ENCODE measurements at places on chromosomes 4 and X.

DNA sequence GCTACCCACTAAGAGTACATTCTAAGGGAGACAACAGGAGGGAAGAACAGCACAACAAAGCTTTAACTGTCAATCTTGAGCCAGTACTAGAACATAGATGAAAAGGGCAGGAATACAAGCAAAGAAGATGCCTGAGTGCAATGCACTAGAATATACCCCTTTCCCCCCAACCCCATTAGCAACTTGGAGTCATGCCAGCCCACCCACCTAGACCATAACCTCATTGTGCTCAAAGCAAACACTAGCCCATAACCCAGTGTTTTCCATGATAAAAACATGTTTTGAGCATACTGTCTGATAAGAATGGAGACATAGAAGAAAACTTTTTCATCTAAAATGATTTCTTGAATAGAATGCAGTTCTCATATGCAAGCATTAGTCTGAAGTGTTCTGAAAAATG lies 183.2 kb downstream of the RAP1GDS1 start:
- DNase-seq, result no peak

- no peak for DNase-seq
Observed at GRCh38 chr4:108130955-108131354, 37.8 kb downstream of the LEF1 start.

DNA sequence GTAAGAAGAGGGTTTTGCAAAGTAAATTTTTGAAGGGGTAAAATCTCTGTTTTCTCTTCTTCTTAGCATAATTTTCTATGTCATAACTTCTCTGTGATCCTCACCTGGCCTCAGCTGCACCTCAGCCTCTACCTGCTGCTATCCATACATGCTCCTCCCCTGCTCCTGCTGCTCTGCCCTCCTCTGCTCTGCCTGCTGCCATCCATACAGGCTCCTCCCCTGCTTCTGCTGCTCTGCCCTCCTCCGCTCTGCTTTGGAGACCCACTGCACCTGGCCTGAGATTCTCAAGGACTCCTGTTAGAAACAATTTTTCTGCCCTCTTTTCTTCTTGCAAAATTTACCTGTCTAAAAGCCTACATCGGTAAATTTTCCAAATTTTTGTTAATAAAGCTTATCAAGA lies 388.6 kb upstream of the PITX2 start:
- DNase-seq, result no peak

DNA sequence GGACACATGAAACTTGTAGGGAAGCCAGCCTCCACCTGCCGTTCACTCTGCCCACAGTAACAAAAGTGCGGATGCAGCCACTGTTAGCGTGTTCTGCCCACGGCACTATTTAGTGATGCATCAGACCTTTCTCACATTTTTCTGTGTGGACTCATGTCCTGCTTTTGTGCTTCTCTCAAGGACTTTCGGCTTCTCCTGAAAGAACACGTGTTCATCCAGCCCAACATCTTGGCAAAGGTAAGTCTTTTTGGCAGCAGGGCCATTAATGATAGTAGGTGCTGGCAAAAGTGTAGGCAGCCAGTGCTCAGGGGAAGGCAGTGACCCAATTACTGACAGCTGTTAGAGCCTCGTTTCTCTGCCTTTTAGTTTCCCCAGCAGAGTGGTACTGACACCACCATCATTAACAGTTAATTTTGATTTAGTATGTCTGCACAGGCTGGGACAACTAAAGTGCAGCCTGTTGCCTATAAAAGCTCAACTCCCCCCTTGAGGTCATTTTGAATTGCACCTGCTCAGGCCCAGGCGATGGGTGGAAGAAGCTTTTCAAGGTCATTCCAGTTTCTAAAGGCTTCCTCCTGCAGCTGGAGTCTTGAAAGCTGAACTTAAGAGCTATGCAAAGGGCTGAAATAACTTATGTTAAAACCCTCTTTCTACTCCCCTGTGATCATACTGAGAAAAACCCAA lies 54.5 kb upstream of the HPSE start:
- DNase-seq, result no peak

DNA sequence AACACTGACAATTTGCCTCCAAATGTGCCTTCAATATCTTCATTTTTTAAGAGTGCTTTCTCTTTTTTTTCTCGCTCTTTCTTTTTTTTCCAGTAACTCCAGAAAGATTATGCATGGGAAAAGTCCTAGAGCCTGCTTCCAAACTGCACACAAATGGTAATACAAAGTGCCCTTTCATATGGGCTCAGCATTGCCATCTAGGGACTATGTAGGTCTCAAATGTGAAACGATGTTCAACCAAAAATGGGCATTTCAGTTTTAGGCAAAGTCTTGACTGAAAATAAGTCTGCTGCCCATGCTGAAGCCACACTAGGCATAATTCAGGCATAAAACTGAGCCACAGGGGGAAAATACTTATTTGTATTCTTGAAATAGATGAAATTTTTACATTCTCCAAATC lies 65.6 kb downstream of the SYNPO2 start:
- peak; percentile 17 for DNase-seq

DNA sequence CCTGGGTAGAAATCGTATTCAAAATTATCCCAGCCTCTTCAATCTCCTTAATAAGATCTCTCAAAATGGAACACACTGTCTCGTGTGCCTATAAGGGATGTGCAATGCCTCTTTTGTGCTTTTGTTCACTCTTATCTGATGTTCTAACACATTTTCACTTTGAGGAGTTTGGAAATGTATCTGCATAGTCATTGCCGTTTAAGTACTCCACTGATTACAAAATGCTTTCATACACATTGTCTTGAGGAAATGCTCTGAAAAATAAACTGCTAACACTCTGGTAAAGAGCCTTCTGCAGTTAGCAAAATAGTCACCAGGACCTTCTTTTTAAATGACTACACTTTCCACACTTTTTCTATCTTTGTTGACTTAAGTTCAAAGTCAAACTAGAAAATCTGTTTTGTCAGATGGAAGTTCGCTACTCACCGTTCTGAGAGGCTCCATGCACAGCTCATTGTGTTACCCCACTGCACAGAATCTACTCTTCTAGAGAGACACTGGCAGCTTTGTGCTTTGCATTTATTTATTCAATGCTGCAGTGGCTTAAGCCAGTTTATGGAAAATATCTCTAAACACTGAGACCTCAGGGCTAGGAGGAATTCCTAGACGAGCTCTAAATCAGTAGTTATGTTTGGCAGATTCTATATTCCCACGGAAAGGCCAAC lies 159.0 kb downstream of the CHIC2 start:
- no peak for DNase-seq

GRCh38 chr4:8224267-8224974 lies 25.3 kb downstream of the SH3TC1 start:
- no peak for DNase-seq

- DNase-seq, result no peak
Observed at GRCh38 chr4:105683038-105683437, 25.5 kb downstream of the INTS12 start.

DNA sequence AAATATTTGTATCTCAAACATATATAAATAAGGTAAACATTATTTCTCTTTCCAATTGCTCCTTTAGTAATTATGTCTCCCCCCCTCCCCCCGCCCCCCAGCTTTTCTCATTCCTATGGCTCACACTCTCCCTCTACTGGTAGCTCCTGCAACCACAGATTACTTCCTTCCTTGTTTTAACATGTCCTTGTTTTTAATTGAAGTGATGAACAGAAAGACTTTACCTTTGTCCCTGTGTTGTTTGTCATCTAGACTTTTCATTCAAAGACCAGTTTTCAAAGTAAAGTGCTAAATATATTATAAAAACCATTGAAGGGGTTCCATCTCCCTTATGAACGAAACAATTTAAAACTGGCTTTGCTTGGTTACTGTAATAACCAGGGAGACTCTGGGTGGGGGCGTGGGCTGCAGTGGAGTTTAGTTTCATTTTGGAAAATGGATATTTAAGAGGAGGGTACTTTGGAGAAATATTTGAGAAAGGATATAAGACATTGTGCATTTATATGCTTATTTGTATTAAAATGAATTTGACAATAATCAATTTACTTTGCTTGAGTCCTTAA lies 352.9 kb downstream of the RAPGEF2 start:
- DNase-seq, result peak; percentile 58

DNA sequence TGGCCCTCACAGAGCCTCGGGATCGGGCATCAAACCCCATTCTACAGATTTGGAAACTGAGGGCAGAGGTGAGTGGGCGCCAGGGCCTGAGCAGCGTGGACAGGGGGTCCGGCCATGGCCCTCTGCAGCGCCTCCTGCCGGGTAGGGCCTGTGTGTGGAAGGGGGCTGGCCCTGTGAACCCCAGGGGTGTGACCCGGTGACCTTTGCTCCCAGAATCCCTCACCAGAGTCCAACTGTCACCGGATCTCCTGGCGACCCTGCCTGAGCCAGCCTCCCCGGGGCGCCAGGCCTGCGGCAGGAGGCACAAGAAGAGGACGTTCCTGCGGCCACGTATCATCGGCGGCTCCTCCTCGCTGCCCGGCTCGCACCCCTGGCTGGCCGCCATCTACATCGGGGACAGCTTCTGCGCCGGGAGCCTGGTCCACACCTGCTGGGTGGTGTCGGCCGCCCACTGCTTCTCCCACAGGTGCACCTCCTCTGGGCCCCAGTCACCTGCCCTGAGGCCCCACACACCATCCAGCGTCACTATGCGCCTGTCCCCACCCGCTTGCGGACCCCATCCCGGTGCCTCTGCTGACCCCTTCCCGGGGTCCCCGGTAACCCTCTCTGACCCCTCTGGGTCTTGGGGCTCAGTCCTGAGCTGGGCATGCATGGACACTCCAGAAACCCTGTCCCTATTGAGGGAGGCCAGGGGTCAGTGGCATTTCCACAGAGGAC lies 4.2 kb downstream of the HGFAC start:
- DNase-seq, result no peak

DNA sequence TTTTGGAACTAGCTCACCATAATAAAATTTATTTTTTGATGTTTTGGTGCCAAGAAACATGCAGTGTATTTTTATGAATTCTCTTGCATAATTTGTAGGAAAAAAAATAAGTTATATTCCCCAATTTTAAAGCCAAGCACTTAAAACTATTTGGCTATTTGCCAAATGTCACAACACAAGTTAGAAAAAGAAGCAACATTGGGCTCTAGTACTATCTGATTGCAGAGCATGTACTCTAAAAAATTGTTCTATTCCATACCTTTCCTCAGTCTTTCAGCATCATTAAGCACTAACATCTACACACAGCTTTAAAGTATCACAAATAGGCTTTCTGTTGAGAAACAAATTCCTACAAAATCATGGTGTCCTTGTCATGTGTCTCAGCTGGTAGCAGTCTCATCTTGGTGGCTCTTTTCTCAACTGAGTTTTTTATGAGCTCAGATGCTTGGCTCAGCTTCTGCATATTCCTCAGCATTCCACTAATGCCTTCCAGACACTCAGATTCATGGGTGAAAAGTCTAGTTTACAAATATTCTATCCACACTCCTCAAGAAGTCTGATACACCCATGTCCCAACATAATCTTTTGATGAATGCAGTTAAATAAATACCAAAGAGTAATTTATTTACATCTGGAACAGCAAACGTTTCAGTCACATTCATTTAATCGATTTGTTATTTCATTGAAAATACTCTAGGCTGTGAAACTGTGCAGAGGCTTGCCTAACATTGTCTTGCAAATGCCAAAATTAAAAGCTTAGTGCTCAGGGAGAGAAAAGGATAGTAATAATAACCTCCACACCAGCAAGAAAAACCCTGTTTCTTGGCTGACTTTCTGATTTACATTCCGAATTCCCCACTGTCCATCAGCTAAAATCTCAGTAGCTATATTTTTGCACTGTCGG lies 2209.9 kb downstream of the PCDH7 start:
- DNase-seq, result no peak

DNA sequence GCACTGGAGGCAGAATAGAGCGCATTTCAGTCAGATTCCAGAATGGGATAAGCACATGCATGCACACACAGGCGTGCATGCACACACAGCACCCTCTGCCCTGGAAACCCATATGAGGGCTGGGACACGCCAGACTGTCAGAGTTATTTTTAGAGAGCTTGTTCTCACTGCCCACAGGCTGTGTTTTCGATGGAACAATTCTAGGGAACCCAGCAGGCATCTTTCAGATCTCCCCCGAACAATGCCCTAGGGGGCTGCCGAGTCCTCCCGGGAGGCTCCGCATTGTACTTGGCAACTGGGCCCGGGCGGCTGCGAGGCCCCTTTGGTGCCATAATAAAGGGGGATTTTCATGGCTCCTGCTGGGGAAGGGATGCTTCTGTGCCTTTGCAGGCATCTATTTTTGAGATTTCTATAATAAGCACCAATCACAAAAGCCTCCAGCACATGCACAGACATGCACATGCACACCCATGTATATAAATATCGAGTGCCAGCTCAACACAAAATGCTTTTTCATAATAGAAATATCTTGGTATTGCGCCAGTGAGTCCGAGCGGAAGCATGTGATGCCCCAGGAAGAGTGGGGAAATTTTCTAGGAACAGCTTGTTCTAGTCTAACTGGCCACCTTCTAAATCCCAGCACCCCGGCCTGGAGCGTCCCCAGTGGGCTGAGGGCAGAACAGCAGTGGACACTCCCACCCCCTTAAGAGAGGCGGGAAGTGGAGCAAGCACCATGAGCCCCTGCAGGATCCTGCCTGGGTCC lies 88.5 kb downstream of the PHKA2 start:
- DNase-seq, result no peak

DNA sequence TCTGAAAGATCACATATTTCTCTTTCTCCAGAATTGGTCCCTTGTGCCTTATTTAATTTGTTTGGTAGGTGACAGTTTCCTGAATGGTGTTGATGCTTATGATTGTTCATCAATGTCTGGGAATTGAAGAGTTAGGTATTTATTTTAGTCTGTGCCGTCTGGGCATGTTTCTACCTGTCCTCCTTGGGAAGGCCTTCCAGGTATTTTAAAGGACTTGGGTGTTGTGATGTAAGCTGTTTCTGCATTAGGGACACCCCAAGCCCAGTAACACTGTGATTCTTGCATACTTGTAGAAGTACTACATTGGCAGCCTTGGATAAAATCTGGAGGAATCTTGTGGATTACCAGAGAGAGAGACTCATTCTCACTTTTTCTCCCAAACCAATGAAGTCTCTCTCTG lies 120.8 kb upstream of the CXXC4 start:
- no peak for DNase-seq

DNA sequence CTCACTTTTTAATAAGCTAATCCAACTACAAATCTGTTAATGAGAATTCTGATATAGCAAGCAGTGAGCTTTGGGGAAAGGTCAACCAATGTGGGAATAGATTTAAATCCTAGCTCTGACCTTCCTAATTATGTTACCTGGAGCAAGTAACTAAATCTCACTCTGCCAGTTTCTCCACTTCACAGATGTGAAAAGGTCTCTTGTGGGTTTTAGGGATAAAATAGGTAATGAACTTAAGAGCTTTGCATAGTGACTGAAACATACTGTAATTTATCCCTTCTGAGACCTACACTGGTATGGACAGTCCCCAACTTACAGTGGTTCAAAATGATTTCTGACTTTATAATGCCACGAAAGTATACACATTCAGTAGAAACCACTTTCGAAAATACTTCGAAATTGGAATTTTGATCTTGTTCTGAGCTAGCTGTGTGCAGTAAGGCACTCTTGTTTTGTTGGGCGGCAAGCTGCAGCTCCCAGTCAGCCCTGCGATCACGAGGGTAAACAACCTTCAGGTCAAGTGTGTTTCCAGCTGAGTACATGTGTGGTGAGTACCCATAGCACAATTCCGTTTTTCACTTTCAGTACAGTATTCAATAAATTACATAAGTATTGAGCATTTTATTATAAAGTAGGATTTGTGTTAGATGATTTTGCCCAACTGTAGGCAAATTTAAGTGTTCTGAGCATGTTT lies 93.7 kb downstream of the ADGRL3 start:
- no peak for DNase-seq

- DNase-seq, result no peak
Observed at GRCh38 chr4:161817914-161818313, 345.9 kb downstream of the FSTL5 start.

- no peak for DNase-seq
Observed at GRCh38 chrX:80412042-80412441, 8.2 kb upstream of the TENT5D start.

GRCh38 chr4:141026900-141027299 lies 106.4 kb downstream of the RNF150 start:
- no peak for DNase-seq
